ENCODE measurements at places on chromosomes 1 and 21.

- DNase-seq, result no peak
These were observed 1609.6 kb upstream of the B3GALT2 start for GRCh38 chr1:194795917-194796593.

- DNase-seq, result no peak
These were observed 11.7 kb upstream of the SH3GLB1 start for GRCh38 chr1:86692641-86693040.

DNA sequence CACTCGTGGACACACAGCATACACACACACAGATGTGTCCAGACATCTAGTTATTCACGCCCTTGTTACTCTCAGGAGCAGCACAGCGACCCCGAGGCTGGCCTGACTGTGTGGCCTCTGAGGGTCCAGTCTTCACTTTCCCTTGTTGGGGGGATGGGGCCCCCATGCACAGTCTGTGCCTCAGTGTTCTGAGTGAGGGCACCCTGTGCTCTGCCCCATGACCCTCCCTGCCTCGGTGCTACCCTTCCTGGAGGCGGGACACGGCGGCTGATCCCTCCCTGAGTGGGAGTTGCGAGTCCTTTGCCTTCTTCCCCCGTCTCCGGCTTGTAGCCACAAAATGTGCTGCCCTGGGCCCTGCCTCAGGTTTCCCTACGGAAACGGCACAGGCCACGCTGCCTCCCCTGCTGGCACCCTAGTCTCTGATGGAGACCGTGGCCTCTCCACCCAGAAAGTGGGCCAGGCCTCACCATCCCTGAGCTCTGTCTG, 8.6 kb downstream of the CSTB start:
- DNase-seq, result no peak

GRCh38 chr1:115492880-115493279, 148.9 kb upstream of the VANGL1 start:
- DNase-seq, result no peak

GRCh38 chr1:55073187-55073916, 34.0 kb downstream of the PCSK9 start:
- DNase-seq, result no peak

DNA sequence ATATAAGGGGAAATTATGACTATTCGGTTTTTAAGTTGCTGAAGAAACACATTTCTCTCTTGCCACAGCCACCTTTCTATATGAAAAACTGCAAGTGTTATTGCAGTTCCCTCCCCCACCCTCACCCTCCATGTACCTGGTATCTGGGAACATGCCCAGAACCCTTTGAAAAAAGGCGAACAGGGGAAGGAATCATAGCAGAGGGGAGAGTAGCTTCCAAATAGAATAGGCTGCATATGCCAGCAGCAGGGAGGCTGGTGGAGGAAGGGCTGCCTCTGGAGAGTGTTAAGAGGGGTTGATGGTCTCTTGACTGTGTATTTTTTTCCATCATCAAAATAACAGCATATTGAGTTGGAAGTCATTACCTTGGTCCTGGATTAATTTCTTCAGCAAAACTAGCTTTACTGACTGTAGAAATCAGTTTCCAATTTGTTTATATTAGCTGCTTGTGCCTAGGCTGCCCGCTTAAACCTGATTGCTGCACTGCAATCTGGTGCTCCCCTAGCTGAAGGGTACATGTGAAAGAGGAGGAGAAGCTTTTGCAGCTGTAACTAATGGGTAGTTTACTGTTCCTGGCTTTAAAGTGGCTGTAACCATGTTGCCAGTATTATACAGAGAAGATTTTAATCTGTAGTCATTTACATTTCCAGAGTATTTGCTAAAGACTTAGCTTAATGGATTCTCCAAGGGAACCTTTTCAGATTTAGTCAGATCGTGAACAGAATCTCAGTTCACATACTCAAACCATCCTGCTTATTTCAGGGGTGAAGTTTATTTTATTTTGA, 22.7 kb downstream of the AHCYL1 start:
- no peak for DNase-seq

- no peak for DNase-seq
These were observed 13.4 kb upstream of the SKI start for GRCh38 chr1:2214541-2215241.

DNA sequence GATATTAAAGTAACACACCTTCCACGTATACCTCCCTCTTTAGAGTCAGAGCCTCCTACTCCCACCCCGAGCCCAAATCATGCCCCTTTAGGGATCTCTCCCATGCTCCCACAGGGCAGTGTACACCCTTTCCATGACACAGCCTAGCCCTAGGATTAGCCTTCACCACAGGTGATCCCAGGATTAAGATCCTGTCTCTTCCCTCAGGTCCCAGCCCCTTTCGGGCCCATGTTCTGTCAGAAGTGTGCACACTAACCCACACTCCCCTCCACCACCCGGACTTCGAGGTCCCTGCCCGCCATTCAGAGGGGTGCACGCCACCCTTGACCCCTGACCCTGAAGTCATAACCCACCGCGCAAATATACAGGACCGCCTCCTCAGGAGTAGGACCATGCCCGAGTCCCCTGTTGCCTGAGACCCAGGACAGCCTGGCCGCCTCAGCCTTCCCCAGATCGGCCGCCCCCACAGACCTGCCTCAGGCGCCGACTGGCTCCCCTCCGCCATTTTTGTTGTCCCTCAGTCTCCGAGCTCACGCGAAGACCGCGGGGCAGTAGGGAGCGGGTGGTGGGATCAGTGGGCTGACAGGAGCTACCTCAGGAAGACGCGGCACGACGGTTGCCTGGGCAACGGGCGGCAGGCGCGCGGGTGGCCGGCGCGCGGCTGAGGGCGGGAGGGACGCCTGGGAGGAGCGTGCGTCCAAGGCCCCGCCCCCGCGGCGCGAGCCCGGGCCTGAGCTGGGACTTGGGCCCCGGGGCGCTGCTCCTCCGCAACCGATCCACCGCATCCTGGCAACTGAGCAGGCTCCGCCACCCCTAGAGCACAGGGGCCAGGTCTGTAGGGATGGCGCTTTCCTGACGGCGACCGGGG, at the start of gene AGBL4:
AGBL4 (minus strand) TSS at position 663 of the 868 bp plus-strand sequence.
- peak; percentile 57 for DNase-seq

DNA sequence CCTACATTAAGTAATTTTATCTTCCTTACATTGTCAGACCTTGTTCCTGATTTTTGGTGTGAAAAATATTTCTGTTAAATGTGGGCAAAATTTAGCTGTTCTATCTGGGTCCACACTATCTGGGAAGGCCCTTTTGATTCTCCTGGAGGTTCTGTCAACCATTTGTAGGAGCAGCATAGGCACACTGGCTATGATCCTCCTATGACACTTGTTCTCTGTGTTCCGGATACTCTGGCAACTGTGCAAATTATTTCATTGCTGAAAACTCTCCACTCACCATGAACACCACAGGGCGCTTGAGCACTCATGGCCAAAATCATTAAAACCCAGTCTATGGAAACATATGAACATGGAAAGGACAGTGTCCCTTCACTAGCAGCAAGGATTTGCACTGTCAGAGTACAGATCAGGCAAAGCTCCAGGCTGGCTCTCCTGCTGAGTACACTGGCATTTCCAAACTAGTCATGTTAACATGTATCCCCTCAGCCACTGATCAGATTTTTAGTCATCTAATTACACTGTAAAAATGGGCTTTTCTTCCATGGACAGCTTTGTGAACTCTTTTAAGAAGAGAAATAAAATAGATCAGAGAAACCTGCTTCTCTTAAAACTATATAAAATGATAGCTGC, 43.9 kb upstream of the SGIP1 start:
- DNase-seq, result no peak
